ENCODE measurements at places on chromosomes 16 and 17. TPM values are rescaled to one million over a fixed set of nuclear protein-coding genes. Genes with fewer than 3 reads are reported as not detected.

- no peaks in the 10 kb centered on the region for H3K27me3 ChIP-seq
- no peak for DNase-seq
- H3K4me1 ChIP-seq: peaks cover 13% of the 10 kb centered on the region
- H3K36me3 ChIP-seq: no peaks in the 10 kb centered on the region
These were observed 206.8 kb downstream of the PRKCA start for GRCh38 chr17:66508896-66509844.

GRCh38 chr17:79003661-79004411 is 5.7 kb downstream of the CANT1 start:
- no peak for DNase-seq
- H3K4me3 ChIP-seq: no peak overlapping the region
- peaks cover 24% of the 10 kb centered on the region for H3K4me1 ChIP-seq
- no peaks in the 10 kb centered on the region for H3K36me3 ChIP-seq

CTRL gene
- total RNA-seq: 0.85 TPM

GRCh38 chr17:9309216-9309615 is 266.4 kb downstream of the STX8 start:
- H3K4me1 ChIP-seq: no peaks in the 10 kb centered on the region
- H3K27ac ChIP-seq: no peak overlapping the region
- no peak overlapping the region for H3K4me3 ChIP-seq

- DNase-seq: no peak
- no peak overlapping the region for H3K4me3 ChIP-seq
- no peaks in the 10 kb centered on the region for H3K27me3 ChIP-seq
- peak overlapping the region; percentile 75 for H3K27ac ChIP-seq
- H3K36me3 ChIP-seq: peaks cover 70% of the 10 kb centered on the region
These were observed 46.6 kb downstream of the STH start for GRCh38 chr17:46045639-46046038.

- no peak overlapping the region for H3K27ac ChIP-seq
- peaks cover 36% of the 10 kb centered on the region for H3K27me3 ChIP-seq
- no peak for DNase-seq
- H3K4me3 ChIP-seq: no peak overlapping the region
These were observed 7.5 kb downstream of the BTBD17 start for GRCh38 chr17:74354123-74354522.

GRCh38 chr16:66695935-66696668 is 441 bp downstream of the CMTM4 start:
- H3K36me3 ChIP-seq: no peaks in the 10 kb centered on the region
- H3K27ac ChIP-seq: peak overlapping the region; percentile 53
- no peaks in the 10 kb centered on the region for H3K27me3 ChIP-seq
- H3K4me1 ChIP-seq: peaks cover 11% of the 10 kb centered on the region
- DNase-seq: peak; percentile 68
- peak overlapping the region; percentile 85 for H3K4me3 ChIP-seq

COTL1 gene
- 11.9 TPM for total RNA-seq

DNA sequence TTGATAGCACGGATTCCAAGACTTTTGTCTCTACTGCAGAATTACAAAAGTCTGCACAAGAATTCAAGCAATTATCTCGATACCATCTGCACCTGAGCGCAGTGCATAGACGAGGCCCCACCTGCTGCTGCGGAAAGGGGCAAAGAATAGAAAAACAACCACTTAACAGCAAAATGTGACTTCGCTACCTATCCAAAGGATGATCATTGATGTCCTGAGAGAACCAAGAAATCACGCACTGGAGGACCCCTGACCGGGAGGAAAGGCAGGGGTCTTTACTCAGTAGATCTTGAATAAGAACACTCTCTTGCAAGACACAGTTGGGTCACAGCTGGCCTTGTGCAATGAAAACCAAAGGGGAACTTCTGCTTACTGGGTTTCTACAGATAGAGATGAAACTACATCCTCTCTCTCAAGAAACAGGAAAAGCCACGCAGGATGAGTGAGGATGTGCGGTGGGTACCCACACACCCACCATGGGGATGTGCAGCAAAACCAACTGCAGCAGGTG is 147.4 kb upstream of the RPH3AL start:
- H3K27me3 ChIP-seq: no peaks in the 10 kb centered on the region
- no peaks in the 10 kb centered on the region for H3K36me3 ChIP-seq
- no peaks in the 10 kb centered on the region for H3K4me1 ChIP-seq
